ENCODE measurements at places on chromosomes 12 and 14. TPM values are rescaled to one million over a fixed set of nuclear protein-coding genes. Genes with fewer than 3 reads are reported as not detected.

- peak; percentile 75 for DNase-seq
Observed at GRCh38 chr14:88879022-88879421, 54.6 kb downstream of the TTC8 start.

DNA sequence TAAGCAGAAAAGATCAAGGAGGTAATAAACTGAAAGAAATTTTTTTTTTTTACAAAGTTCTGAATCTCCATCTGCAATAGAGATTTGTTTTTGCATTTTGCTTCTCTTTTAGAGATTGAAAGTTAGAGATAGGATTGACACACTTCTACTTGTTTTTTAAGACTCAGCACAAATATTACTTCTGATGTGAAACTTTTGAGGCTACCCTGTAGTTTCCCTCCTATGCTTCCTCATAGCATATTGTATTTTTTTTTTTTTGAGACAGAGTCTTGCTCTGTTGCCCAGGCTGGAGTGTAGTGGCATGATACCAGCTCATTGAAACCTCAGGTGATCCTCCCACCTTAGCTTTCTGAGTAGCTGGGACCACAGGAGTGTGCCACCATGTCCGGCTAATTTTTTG lies 32.1 kb upstream of the SGPP1 start:
- DNase-seq = no peak

DNA sequence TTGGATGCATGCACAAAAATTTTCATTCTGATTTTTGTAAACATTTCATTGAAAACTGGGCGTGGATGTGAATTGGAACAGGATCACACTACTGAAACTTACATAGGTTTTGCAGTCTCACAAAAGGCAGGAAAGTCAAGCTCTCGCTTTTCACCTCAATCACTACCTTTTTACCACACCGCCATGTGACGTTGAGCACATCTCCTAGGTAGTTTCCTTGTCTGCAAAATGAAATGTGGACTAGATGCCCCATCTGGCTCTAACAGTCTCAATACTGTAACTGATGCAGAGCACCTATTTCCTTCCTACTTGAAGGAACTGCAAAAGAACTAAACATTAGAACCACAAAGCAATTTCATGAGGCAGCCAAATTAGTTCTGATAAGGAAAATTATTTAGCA lies 4.4 kb upstream of the YY1 start:
- no peak for DNase-seq

The SRP54 gene
- 85.4 TPM for total RNA-seq

The DPF3 gene
- total RNA-seq = 10.4 TPM

- no peak for DNase-seq
Observed at GRCh38 chr12:209246-209645, 4.7 kb downstream of the SLC6A12 start.

DNA sequence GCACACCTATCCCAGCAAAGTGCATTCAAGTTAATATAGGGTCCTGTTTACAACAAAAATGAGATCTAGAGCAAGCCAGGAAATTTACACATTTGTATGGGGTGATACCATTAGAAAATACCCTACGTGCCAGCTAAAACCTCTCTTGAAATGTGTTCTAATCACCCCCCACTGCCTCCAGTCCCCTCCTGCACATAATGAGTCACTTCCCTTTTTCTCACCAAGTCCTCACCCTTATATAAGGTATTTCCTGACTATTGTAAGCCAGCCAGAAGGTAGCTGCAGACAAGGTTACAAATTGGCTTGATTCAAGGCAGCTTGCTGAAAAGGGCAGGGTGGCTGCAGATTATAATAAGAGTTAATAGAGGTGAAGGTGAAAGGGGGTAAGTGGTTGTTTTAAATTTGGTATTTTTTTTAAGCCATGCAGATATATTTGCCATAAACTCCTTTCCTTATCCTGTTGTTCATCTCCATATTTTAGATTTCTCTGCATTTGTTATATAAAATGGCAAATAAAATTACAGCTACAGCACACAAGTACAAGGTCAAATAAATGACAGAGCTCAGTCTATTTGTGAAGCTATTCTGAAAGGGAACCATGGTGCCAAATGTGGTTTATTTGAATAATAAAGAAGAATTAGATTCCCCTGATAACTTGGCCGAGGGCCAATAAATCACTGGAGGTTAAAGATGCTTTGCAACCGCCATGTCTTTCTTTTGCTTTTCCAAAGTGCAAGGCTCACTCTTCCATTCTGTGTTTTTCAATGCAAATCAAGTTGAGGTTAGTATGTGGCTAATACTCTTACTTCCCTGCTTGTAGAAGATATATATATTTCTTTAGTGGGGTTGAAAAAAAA lies 385.9 kb downstream of the EGLN3 start:
- DNase-seq = peak; percentile 47

DNA sequence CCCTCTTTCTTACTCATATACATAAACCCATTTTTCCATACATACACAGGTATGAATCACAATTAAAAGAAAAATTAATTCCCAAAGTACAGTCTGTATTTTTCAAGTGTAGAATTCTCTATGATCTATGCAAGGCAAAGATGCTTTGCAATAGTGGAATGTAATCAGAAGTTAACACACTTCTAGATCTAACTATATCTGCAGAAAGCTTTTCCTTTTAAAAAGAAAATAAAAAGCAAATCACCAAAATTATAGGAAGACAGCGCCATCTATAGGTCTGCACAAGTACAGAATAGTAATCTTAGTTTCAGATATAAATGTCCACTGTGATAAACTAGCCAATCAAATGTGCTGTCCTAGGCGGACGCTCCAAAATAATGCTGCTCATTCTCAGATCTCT lies 22.0 kb downstream of the SLC25A21 start:
- peak; percentile 45 for DNase-seq

The CACNA1C gene
- 11.7 TPM for total RNA-seq

DNA sequence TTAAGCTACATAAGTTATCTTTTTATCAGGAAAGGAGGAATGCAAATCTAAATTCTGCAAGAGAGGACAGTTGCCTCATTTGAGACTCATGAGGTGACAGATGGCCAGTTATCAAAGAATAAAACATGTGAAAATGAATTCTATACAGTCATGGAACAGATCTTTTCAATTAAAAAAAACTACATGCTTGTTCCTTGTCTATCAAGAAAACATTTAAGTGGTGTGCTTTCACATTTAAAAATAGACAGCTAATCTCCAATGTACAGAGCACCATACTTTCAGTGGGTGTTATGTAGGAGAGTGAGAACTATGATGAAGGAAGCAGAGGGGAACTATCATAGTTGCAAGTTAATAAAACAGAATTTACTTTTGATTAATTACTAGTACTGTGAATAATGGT lies 76.7 kb upstream of the TTC7B start:
- DNase-seq = no peak

The MGST1 gene
- total RNA-seq = 92.8 TPM

DNA sequence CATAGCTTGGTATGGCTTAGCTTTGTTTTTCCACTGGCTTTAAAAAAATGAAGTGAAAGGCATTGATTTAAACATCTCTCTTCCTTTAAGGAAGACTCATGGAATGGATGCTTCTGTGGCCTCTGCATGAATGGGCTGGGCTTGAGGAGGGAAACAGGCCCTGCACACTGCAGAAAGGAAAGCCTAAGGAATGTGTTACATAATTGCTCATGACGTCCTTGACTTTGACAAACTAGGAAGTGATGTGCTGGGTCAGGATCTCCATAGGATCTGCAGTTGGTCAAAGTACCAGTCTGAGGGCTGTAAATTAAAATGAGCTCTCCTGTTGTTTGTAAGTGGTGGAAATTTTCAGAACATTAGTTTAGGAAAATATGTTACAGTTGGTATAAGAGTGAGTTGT lies 12.7 kb downstream of the SAMD4A start:
- peak; percentile 80 for DNase-seq

GRCh38 chr12:120439646-120440247 lies 1.8 kb downstream of the COX6A1 start:
- DNase-seq = peak; percentile 63

The SMIM41 gene
- 0.43 TPM for total RNA-seq

- no peak for DNase-seq
Observed at GRCh38 chr12:54363047-54363446, 1.2 kb downstream of the GPR84 start.

The SLC6A15 gene
- 0.43 TPM for total RNA-seq

The RNASE3 gene
- not detected for total RNA-seq

The RIPK3 gene
- total RNA-seq = 0.32 TPM

DNA sequence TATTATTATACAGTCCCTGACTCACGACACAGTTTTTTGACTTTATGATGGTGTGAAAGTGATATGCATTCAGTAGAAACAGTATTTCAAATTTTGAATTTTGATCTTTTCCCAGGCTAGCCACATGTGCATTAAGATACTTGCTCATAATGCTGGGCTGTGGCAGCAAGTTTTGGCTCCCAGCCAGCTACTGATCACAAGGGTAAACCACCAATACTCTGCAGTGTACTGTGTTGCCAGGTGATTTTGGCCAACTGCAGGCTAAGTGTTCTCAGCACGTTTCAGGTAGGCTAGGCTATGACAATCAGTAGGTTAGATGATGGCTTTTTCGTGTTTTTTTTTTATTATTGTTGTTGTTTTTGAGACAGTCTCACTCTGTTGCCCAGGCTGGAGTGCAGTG lies 69.4 kb upstream of the ACTN1 start:
- peak; percentile 36 for DNase-seq

- peak; percentile 79 for DNase-seq
Observed at GRCh38 chr14:30214461-30215090, 286.9 kb upstream of the PRKD1 start.

DNA sequence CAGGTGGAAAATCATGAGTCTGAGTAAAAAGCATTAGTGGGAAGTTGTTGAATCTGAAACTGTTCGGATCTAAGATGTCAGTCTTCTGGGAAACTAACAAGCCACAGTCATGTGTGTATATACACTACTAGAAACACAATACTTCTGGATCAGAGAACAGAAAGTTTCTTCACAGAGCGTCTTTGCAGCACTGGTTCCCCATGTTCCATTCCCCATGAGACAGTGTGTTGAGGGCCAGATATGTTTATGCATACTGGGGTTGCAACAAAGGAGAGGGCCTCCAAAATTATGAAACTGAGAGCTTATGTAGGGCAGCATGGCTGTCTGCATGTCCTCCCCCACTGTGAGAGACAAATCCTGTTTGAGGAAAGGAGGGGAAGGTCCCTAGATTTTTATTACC lies 295.0 kb upstream of the NAV3 start:
- no peak for DNase-seq

DNA sequence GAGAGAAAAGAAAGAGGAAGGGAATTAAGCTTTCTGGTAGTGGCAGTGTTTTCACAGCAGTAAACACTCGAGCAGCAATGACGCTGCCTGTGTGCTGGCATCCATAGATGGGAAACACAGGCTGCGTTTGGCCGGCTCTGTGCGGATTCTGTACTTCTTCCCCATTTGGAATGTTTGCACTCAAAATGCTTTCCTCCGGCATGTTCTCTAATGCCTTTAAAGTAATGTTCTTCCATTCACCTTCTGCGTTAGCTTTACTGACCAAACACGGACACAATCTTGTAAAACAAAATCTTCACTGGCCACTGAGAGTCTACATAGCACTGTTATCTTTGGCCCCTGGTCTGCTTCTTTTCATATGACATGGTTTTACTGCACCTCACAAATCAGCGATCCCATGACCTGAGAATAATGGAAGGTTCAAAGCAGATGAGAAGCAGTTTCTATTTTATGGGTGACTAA lies 31.4 kb downstream of the DCP1B start:
- DNase-seq = peak; percentile 98

The INSM2 gene
- total RNA-seq = not detected

The HVCN1 gene
- total RNA-seq = 5.8 TPM

The PAX9 gene
- not detected for total RNA-seq

DNA sequence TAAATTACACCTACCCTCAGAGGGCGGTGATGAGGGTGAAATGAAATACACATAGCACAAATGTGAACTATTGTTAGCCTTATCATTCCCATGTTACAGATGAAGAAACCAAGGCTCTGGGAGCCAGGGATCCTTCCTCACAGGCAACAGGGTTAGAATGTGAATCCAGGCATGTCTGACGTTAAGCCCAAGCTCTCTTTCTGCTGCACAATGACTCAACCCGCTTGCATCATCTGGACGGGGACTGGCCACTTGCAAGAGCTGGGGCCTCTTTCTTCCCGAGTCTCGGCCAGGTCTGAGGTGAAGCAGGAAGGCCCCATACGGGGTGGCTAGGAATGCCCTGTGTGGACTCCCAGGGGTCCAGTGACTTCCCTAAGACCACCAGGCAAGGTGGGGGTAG lies 105.2 kb downstream of the RBM19 start:
- DNase-seq = peak; percentile 95

The TAS2R50 gene
- total RNA-seq = 5.8 TPM

DNA sequence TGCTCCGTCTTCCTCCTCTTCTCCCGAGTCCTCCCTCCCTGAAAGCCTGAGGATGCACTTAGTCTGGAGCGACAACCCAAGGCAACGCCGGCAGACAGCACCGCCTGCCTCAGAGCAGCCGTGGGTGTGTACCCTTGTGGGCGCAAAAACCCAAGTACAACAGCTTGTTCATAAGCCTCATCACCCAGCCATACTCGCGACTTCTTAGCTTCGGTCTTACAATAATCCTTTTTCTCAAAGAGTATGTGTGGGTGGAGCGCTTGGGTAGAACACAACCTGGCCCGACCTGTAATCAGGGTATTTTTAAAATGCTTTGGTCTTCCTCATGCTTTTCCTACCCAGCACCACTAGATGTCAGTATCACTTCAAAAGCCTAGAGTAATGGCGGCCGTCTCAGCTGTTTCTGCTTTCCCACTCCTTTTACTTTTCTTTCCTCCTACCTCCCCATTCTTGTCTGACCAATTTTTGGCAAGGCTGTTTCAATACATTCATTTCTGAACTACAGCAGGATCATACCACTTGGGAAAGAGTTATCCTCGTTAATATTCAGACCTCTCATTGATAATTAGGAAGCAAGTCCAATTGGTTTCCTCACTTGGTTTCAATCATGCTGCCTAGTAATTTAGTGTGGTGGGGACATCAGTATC lies 198.9 kb downstream of the EPS8 start:
- DNase-seq = peak; percentile 82

The PRPH gene
- not detected for total RNA-seq

The SLCO1C1 gene
- 0.32 TPM for total RNA-seq

DNA sequence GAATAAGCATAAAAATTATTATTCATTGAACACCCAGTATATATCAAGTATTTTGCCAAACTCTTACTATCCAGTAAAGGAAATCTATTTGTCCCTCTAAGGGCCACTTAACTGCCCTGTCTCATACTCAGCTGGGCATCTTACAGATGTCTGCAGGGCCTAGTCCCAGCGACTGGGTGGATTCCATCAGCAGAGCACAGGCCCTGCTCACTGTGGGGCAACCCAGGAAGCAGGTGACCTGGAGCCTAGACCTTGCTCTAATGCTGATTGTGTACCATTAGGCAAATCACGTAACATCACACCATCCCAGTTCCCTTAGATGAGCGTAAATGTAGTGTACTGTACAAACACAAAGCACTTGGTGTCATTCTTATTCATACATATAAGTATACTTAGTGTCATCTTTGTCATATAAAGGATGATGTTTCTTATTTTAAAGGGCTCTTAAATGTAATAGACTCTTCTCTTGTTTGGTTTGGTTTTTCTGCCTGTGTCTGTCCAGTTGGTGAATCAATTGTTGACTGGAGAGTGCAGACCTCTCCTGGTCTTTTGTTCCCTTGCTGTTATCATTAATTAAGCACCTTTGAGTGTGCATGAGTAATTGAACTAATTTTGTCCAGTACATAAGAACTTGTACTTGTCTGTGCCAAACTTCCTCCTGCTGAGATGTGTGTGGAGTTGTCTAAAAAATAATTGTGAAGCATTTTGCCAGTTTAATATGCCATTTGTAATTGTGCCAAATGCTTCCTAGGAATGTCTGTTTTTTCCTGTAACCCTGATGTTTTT lies 49.3 kb downstream of the RAB35 start:
- DNase-seq = no peak

The HELB gene
- 2.3 TPM for total RNA-seq

Measured in fibroblast of villous mesenchyme (primary cell).